Naive thymus-derived CD4-positive, alpha-beta T cell (primary cell): ENCODE measurements at places on chromosomes 7 and 10.

GRCh38 chr7:102849538-102849937 is 63.3 kb upstream of the LRRC17 start:
- H3K27me3 ChIP-seq: no peaks in the 10 kb centered on the region
- H3K27ac ChIP-seq: no peak overlapping the region
- H3K4me1 ChIP-seq: no peaks in the 10 kb centered on the region
- no peaks in the 10 kb centered on the region for H3K36me3 ChIP-seq
- DNase-seq: no peak
- H3K4me3 ChIP-seq: no peak overlapping the region

GRCh38 chr10:89301721-89302445 is at the start of gene IFIT2:
Gene IFIT2, plus strand, starts transcription at chr10:89302046. Its CDS starts 78 bp downstream, at chr10:89302124.
- H3K4me3 ChIP-seq: peak within 1 kb of the TSS; percentile 76
- peaks cover 15% of the 10 kb centered on the region for H3K4me1 ChIP-seq
- no peaks in the 10 kb centered on the region for H3K27me3 ChIP-seq
- peak; percentile 60 for DNase-seq

- H3K27me3 ChIP-seq: no peaks in the 10 kb centered on the region
- H3K4me3 ChIP-seq: no peak overlapping the region
- peaks cover 8% of the 10 kb centered on the region for H3K4me1 ChIP-seq
- no peak for DNase-seq
Measured at GRCh38 chr10:61975391-61975932, 74.0 kb downstream of the ARID5B start.

DNA sequence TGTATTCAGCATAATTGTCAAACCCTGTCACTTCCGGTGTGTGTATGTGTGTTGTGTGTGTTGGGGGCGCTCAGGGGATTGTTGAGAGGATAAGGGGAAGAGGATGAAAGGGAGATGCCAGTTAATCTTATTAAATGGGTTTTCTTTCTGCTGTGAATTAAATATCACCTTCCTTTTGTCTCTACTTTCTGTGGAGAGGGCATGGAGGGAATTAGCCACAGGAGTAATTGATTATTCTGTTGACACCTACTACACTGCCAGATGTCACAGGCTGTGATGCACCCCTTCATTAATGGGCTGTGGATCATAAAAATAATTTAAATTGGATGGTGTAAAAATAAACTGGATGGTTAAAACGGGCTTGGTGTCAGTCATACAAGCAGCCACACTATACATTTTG is 311.9 kb downstream of the MDFIC start:
- no peak overlapping the region for H3K27ac ChIP-seq
- H3K27me3 ChIP-seq: no peaks in the 10 kb centered on the region
- H3K36me3 ChIP-seq: no peaks in the 10 kb centered on the region
- no peak overlapping the region for H3K4me3 ChIP-seq
- no peak for DNase-seq
